ENCODE measurements at places on chromosomes 2 and 18.

DNA sequence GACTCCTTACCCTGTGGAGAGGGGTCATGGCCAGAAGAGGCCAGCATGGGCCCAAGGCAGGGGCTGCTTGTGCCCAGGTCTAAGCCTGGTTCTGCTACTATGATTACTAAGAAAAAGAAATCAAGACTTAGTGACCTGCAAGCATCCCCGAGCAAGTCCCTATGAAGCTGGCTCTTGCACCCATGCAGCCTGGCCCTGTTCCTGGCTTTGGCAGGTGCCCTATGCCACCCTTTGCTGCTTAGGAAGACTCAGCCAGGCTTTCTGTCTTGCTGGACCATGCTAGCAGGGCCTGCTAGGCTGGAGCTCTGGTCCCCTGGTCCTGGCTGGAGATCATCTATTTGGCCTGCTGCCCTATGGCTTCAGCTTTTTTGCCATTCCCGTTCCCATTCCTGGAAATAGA, 309.4 kb upstream of the EPAS1 start:
- DNase-seq = no peak

DNA sequence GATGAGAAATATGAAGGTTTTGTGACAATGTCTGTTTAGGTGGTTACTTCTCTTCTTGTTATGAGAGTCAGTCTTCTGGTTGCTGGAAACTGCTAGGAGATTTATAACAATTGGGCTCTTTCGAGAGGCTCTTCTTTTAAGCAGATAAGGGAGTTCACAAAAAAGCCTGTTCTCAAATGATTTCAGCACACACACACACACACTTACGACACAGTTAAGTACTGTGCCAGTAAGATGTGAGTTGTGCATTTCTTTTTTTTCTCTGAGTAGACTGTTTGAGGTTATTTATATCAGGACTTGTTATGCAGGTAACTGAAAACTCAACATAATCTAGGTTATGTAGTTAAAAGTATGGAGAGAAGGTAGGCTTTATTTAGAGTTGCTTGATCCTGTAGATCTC, 49.8 kb downstream of the MSH2 start:
- no peak for DNase-seq

DNA sequence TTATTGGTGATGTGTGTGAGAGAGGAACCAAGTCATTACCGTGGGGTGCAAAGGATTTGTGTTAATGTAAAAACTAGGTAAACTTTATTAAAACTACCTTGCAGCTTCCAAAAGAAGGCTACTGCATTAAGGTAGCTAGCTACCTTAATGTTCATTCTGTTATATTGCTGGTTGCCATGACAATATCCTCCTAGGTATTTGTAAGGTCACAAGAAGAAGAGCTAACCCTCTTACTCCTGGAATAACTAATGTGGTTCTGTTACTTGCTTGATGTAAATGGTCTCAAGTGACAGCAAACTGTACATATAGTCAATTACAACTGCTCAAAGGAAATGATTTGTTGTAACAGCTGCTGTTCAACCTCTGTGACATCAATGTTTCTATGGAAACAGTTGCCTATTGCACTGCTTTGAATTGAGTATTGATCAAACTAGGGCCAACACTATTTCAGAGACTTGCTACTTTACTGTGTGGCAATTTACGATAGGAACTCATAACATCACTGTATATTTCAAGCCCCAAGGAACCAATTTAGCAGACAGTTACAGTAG, 319.8 kb upstream of the HNRNPA3 start:
- no peak for DNase-seq

- DNase-seq = no peak
Observed at GRCh38 chr2:15867194-15868171, 72.9 kb upstream of the MYCN start.

DNA sequence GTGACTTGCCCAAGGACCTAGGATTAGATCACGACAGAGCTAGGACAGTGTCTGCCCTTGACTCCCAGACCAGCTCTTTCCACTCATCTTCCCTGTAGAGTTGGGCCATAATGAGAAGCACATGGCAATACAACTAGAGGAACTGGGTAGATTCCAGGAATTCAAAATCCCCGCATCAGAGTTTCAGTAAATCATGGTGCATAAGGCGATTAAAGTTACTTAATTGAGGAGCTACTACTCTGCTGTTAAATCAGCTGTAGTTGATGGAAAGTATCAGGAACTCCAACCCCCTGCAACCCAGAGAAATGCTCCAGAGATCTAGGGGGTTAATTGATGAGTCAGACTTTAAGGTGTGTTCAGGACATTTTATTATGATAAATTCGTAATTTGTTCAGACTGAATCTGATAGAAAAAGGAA, 5.7 kb downstream of the ANTXR1 start:
- DNase-seq = no peak

- DNase-seq = peak; percentile 39
Observed at GRCh38 chr2:47174733-47175361, 19.7 kb upstream of the STPG4 start.

DNA sequence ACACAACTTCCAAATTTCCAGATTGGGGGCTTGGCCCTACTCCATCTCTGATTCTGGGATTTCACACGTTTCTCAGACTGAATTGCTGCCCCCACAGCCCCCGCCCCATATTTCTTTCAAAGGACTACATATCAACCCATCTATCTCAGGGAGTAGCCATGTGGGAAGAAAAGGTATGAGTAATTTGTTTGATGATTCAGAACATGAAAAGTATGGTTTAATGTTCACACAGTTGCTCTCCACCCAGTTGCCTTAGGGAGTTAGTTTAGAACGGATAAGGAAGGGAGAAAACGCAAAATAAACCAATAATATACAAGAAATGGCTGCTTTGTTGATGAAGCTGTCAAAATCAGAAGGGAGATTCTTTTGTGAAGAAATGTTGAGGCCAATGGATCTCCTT, 145.1 kb downstream of the PIEZO2 start:
- no peak for DNase-seq

- no peak for DNase-seq
Observed at GRCh38 chr2:127664065-127664894, 11.1 kb downstream of the LIMS2 start.

DNA sequence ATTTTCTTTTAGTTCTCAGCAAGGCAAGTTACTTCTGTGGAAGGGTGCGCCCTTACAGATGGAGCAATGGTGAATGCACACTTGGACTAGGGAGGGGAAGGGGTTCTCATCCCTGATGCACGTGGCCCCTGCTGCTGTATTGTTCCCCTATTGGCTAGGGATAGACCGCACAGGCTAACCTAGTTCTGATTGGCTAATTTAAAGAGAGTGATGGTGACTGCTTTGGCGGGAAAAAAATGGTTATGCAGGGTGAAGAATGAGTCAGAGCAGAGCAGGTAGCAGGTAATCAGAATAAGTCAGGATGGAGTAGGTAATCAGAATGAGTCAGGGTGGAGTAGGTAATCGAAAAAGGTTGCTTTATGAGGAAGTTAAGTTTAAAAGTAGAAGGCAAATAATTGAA, 171.5 kb downstream of the MTCL1 start:
- DNase-seq = no peak

DNA sequence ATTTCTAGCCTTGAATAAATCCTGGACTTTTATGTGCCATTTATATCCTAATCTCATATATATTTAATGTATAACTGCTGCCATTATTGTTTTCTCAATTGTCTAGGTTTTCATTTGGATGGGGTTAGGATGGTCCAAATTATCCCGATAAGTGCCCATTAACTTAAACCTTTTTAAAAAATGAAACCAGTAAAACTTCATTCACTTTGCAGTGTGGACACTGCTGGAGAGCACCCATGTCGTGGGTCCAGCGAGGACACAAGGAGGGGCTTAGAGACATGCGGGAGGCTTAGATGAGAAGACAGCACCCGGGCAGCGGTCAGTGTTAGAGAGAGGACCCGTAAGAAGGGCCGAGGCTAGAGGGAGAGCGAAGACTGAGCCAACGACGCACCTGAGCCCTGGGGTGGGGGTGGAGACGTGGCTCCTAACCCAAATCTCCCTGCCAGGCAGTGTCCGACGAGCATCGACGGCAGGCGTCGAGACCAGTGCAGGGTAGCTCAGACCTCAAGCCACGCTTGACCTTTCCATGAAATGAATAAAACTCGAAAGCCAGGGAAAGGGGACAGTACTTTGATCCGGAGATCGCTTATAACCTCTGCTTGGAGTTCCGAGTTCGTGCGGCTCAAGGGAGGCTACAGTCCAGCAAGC, 9.0 kb upstream of the EN1 start:
- DNase-seq = peak; percentile 40

GRCh38 chr2:33810046-33810835, 211.1 kb upstream of the FAM98A start:
- no peak for DNase-seq

GRCh38 chr2:131032393-131032836, 60.8 kb downstream of the FAM168B start:
- no peak for DNase-seq

- DNase-seq = no peak
Observed at GRCh38 chr2:35931626-35932025, 424.0 kb upstream of the CRIM1 start.

- no peak for DNase-seq
Observed at GRCh38 chr2:190922376-190922775, 41.8 kb downstream of the GLS start.

- no peak for DNase-seq
Observed at GRCh38 chr2:217402761-217403383, 543.0 kb upstream of the TNP1 start.

- DNase-seq = no peak
Observed at GRCh38 chr2:105969552-105969951, 224.5 kb downstream of the UXS1 start.

DNA sequence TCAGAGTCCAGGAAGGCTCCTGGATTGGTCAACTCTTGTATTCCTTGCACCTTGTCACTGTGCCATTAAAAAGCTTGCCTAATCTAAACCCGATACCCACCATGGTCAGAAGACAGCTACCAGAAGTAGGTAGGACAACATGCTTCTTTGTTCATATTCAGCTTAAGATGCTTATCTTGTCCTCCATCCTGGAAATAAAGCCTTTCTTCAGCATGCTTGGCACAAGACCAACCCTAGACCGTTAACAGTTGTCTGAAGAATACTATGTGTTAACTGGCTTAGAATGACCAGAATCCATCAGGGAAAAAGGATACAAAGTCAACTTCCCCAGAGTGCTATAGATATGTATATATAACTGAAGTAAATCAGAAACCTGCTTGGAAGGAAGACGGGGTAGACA, 193.9 kb downstream of the ZRANB3 start:
- no peak for DNase-seq

- DNase-seq = no peak
Observed at GRCh38 chr2:129009555-129010146, 691.0 kb upstream of the HS6ST1 start.

GRCh38 chr18:23523429-23524212, 20.3 kb downstream of the RMC1 start:
- peak; percentile 52 for DNase-seq

- DNase-seq = no peak
Observed at GRCh38 chr2:83970217-83970929, 488.7 kb downstream of the SUCLG1 start.

GRCh38 chr2:142544173-142544572, 333.3 kb upstream of the KYNU start:
- no peak for DNase-seq

DNA sequence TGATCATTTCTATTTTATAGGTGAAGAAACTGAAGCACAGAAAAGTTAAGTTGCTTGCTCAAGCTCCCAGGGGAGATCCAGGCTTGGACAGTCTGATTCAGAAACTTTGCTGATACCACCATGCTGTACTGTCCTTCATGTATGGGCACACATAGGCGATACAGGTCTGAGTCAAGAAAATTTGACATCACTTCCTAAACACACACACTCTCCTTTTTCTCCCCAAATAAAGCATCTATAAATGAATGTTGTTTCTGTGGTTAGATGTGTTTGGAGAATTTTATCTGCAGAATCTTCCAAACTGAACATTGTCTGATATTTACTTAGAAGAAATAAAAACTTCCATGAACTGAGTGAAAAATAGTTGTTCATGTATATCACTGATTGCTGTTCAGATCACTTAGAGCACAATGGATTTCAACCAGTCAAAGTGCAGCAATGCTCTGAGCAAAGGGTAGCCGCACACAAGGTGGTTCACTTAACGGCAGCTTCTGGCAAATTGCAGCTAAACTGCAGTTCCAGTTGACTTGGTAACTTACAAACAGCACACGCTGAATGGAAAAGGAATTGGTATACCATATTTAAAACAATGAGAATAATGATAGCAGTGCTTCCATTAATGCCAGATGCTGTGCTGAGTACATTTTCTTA, 10.0 kb upstream of the AGFG1 start:
- no peak for DNase-seq

DNA sequence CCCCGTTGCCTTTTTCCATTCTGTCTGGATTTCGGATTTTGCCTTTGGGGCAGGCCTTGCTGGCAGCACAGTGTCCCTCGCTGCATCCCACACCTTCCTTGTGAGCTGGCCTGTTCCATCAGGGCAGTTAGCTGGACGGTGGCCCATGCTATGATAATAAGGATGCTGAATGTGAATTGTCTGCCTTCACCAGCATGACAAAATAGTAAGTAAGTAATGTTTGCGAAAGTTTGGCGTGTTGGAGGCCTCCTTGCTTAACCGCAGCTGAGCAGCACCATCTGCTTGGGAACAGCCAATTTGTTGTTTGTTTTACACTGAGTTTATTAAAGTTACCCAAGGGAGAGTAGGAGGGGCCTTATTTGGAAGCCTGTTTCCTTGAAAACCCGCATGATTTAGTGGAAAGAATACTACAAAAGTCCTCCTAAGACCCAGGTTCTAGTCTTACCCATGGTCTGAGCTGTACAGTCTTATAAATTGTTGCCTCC, 469.7 kb upstream of the FANCL start:
- DNase-seq = no peak

- no peak for DNase-seq
Observed at GRCh38 chr2:6510532-6510931, 355.2 kb downstream of the CMPK2 start.

DNA sequence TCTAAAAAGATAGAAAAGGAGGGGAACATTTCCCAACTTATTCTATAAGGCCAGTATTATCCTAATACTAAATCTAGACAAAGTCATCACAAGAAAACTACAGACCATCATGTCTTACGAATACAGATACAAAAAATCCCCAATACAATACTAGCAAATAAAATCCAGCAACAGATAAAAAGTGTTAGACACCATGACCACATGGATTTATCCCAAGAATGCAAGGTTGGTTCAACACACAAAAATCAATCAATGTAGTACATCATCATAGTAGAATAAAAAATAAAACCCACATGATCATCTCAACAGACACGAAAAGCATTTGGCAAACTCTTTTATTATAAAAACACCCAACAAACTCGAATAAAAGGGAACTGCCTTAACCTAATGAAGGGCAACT, 18.5 kb downstream of the SLC66A2 start:
- DNase-seq = no peak

All from GM20000 (cell line).